H9 (cell line): ENCODE measurements at places on chromosomes 12 and 14.
A peak's percentile ranks its signal among the peaks of the same experiment; 100 is the strongest.

DNA sequence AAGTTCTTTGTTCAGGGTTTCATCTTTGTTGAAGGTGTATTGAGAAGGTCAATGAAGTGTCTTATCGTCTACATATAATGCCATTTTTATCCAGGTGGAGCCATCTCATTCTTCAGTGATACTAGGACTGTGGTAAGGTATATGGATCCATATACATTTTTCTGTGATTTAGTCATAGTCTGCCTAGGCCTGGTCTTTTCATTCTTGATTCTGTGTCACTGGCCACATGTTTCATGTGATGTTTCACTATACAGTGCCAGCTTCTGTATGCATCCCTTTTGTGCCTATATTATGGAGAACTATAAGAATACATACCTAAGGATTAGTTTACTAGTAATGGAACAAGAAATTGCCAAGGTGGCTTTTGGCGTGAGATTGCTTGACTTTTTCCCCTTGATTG is 40.5 kb downstream of the VEZT start:
- DNase-seq, result no peak

GRCh38 chr12:132327336-132328171 is 1.8 kb downstream of the GALNT9 start:
- DNase-seq, result no peak

DNA sequence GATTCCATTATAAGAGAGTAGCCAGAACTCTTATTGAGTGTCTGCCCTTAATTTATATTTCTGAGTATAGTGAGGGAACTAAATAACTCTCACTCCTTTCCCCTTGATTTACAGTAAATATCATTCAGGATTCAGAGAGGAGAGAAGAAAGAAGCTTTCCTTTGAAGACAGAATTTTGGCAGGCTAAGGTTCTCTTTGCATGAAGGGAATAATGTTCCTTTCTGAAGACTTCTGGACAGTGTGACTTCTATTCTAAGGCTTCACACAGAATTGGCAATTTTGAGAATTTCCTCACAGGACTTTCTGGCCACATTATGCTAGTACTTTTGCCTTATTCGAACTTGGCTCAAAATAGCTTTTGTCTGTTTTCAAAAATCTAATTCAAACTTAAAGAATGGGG is 352.2 kb upstream of the FBXO33 start:
- DNase-seq, result no peak

DNA sequence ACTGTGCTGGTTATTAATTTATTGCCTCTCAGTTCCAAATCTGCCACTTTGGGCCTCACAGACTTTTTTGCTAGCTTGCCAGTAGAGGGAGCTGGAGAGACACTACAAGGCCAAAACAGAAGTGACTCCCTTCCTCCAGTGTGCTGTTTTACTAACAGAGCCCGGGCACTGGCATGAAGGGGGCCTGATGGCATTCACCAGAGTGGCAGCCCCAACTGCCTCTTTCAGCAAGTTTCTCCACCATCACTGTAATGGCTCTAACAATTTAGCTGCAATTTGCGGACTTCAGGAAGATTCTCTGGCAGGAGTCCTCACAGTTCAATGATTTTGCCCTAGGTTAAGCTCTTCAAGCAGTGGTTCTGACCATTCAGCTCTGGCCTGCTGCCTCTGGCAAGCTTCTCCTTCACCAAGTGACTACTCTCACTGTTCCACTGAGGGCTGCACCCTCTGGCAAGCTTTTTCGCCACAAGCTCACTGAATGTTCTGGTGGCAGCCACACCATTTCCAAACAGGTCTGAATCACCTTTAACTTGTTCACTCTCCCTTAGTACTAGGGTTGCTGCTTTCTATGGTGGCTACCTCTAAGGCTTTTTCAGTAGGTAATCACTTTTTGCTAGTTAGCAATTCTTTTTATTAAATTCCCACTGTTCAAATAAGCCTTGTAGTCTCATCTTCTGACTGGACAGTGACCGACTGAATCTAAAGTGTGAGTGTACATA is 104.9 kb downstream of the ZC3H14 start:
- peak; percentile 60 for DNase-seq

DNA sequence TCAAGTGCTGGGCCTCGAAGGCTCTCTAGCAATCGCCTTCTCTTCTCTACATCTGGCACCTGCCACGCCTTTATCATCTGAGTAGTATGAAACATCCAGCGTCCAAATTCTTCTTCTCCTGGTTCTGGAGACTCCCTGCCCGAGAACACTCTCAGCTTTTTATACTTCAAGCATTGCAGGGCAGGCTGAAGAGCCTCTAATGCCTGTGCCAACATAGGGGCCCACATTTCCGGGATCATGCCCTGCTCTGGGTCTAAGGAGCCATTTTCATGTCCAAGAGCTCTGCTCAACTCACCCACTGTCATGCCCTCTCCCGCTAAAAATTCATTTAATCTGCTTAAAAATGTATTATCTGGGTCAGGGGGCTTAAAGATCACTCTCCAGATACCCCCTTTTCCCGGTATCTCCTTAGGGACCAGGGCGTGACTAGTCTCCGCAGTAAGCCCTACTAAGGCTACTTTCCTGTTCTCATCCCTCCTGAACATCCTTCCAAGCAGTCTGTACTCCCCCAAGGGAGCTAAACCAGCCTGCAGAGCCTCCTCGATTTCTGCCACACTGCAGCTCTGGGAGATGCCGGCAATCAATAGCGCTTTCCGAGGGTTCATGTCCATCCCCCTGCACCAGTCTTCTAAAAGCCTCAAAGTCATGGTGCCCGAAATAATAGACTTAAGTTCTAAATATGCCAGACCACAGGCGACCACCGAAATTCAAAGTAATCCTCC is 940 bp downstream of the MOAP1 start:
- no peak for DNase-seq

GRCh38 chr14:40623643-40624042 is 983.0 kb upstream of the LRFN5 start:
- DNase-seq, result no peak
